ENCODE measurements at places on chromosomes 6 and 20. TPM values are rescaled to one million over a fixed set of nuclear protein-coding genes. Genes with fewer than 3 reads are reported as not detected.
A peak's percentile ranks its signal among the peaks of the same experiment; 100 is the strongest.

DNA sequence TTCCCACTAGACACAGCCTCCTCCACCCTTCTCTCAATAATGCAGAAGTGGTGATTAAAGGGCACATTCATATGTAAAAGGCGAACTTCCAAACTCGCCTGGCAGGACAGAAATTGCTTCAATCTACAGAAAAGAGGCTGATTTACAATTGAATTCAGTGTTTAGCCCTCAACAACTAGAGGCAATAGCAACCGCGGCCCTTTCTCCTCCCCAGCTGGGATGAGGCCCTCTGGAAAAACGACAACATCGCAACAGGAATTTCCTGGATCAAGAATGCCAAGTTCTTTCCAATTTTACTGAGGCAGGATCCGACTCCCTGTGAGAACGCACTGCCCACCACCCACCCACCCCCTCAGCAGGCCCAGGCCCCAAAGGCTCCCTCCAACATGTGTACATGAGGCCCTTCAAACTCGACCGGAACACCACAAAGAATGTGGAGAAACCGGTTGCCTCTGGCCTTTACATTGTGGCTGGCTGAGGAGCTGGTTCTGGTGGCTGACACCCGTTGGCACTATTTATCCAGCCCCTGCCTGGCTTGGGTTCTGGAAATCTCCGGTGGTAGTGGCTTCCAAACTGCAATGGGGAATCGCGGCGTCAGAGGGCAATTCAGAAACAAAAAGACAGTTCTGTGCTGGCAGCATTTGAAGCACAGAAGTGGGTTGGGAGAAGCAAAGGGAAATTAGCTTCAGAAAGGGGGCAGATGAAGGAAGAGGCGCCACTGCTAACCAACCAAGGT lies 36.8 kb downstream of the ZMYND8 start:
- peak overlapping the region; percentile 98 for H3K27ac ChIP-seq
- H3K36me3 ChIP-seq = no peaks in the 10 kb centered on the region
- peaks cover 61% of the 10 kb centered on the region for H3K4me1 ChIP-seq

- H3K4me1 ChIP-seq = peaks cover 35% of the 10 kb centered on the region
- H3K4me3 ChIP-seq = peak overlapping the region; percentile 51
- H3K27me3 ChIP-seq = no peaks in the 10 kb centered on the region
- H3K36me3 ChIP-seq = no peaks in the 10 kb centered on the region
- DNase-seq = peak; percentile 87
These were observed 12.4 kb upstream of the MAP3K4 start for GRCh38 chr6:160979061-160979708.

Gene TINAG
- polyA plus RNA-seq = not detected

- no peaks in the 10 kb centered on the region for H3K27me3 ChIP-seq
- no peaks in the 10 kb centered on the region for H3K36me3 ChIP-seq
- DNase-seq = no peak
- no peak overlapping the region for H3K4me3 ChIP-seq
These were observed 13.4 kb upstream of the BNIP5 start for GRCh38 chr6:36350082-36350481.

Gene ARMH2
- polyA plus RNA-seq = not detected

DNA sequence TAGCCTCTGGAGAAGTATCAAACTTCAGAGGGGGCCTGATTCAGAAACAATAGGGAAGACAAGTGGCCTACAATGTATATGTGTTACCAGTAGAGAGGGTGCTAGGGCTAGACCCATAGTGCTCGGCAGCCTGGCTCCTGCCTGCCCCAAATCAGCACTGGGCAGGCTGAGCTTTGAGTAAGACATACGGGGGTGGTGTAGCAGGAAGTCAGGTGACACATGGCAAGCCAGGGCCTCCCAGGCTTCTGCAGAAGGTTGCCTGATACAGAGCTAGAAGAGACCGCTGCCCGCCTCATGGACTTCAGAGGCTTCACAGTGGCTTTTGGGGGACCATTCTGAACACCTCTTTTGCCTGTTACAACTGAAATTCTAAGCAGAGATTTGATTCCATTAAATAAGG lies 43.4 kb downstream of the RALY start:
- no peaks in the 10 kb centered on the region for H3K27me3 ChIP-seq
- DNase-seq = peak; percentile 46
- H3K36me3 ChIP-seq = peaks cover 4% of the 10 kb centered on the region

Gene CTAGE9
- not detected for polyA plus RNA-seq

Gene EPB41L1
- polyA plus RNA-seq = 15.4 TPM

DNA sequence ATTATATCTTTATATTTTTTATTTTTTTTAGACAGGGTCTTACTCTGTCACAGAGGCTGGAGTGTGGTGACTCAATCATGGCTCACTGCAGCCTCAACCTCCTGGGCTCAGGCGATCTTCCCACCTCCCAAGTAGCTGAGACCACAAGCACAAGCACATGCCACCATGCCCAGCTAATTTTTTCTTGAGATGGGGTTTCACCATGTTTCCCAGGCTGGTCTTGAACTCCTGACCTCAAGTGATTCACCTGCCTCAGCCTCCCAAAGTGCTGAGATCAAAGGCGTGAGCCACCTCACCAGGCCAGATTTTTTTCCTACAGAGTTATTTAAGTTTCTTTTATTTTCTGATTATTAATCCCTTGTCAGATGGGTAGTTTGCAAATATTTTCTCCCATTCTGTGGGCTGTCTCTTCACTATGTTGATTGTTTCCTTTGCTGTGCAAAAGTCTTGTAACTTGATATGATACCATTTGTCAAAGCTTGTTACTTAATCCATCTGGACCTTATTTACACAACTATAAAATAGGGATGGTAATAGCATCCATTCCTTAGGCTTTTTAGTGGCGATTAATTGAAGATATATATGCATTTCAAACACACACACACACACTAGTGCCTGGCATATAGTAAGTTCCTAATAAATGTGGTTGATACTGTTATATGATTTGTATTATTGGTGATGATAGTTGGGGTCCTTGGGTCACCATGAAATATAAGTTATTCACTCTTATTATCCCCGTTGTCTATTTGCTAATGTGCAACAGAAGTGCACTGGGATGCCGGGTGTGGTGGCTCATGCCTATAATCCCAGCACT lies 187.1 kb downstream of the BCAS1 start:
- no peak overlapping the region for H3K4me3 ChIP-seq
- peak; percentile 79 for DNase-seq
- H3K36me3 ChIP-seq = no peaks in the 10 kb centered on the region

GRCh38 chr6:9455864-9456658 lies 958.8 kb downstream of the TFAP2A start:
- no peak overlapping the region for H3K27ac ChIP-seq
- no peaks in the 10 kb centered on the region for H3K27me3 ChIP-seq
- no peaks in the 10 kb centered on the region for H3K36me3 ChIP-seq
- no peak overlapping the region for H3K4me3 ChIP-seq

- H3K4me1 ChIP-seq = peaks cover 13% of the 10 kb centered on the region
- peak; percentile 76 for DNase-seq
- no peaks in the 10 kb centered on the region for H3K27me3 ChIP-seq
- H3K36me3 ChIP-seq = no peaks in the 10 kb centered on the region
These were observed 130.5 kb upstream of the DTNBP1 start for GRCh38 chr6:15793288-15793687.

GRCh38 chr6:22473991-22474682 lies 95.2 kb upstream of the HDGFL1 start:
- H3K4me1 ChIP-seq = peaks cover 5% of the 10 kb centered on the region
- H3K4me3 ChIP-seq = no peak overlapping the region
- H3K36me3 ChIP-seq = no peaks in the 10 kb centered on the region
- DNase-seq = no peak

DNA sequence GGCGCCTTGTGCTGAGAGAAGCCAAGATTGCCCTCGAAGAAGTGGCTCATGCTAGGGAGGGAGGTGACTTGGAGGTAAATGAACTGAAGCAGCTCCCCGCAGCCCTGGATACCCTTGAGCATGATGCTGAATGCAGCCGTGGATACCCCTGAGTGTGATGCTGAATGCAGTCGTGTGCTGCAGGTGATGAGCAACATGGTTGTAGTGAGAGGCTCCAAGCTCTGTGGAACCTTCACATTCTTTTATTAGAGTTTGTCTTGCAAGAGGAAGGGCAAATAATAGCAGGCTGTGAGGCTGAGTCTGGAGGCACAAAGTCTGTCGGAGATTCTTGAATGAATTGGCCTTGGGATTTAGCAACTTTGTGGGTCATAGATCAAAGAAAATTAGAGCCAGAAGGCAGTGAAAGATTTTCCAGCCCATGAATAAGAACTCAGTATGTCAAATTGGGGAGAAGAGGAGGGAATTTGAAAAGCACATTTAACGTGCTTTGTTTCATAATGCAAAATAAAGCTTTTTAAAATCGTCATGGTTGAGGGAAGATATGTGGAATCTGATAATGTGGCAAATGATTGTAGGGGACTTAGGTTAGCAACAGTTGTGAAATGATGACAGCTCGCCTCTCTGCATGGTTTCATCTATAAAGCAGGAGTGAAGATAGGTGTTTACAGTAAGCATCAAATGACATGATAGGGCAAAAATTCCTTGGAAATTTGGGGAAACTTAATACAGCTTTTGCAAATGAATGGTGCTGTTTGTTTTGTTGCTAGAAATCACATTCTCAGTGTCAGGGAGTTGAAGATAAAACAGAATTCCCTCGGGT lies 120.1 kb upstream of the TIAM2 start:
- DNase-seq = peak; percentile 16
- H3K36me3 ChIP-seq = no peaks in the 10 kb centered on the region
- peaks cover 11% of the 10 kb centered on the region for H3K4me1 ChIP-seq
- H3K4me3 ChIP-seq = no peak overlapping the region
- no peak overlapping the region for H3K27ac ChIP-seq
